Left lung (tissue), 14 donors: ENCODE measurements at places on chromosomes 2 and 18. TPM values are rescaled to one million over a fixed set of nuclear protein-coding genes. Genes with fewer than 3 reads are reported as not detected.

- DNase-seq = no peak
Measured at GRCh38 chr2:14927021-14927564, 294.6 kb downstream of the LRATD1 start.

MATN3 gene
- total RNA-seq = 9.1 TPM

- no peak for DNase-seq
Measured at GRCh38 chr2:195664528-195664927, 7.5 kb downstream of the SLC39A10 start.

EPHA4 gene
- 17.7 TPM for total RNA-seq

DNA sequence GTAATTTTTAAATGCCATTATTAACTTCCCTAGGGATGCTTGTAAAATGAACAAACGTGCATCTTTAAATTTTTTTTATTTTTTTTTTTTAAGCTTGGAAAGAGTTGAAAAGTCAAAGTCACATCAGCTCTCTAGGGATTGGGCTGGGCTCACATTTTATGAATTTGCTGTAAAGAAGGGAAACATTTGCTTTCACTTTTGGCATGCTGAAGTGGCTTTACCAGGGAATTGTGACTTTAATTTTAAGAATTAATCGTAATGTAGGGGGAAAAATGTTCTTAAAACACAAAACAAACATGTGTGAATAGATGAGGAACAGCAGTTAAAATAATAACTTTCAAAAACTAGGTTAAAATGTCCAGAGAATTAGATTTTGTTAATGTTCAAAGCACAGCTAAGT lies 123.0 kb downstream of the AGAP1 start:
- no peak for DNase-seq

CMPK2 gene
- 9.3 TPM for total RNA-seq

GRCh38 chr2:106030287-106031268 lies 163.5 kb downstream of the UXS1 start:
- peak; percentile 82 for DNase-seq

DNA sequence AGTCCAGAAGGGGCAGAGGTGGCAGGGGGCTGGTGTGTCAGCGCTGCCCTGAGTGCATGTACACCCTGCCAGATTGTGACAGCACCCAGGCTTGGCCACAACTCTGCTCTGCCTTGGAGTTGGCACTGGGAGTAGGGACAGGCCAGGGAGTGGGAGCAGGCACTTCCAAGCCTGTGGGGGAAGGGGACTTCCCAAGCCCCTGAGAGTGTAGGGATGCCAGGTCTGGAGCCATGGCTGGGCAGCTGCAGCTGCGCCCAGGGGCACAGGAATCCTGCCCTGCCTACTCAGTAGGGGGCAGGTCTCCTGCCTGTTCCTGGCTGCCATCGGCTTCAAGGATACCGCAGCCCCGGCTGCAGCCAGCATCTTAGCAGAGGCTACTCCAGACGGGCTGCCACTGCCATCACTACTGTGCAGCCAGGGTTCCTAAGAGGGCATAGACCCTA lies 109.4 kb downstream of the CALCRL start:
- DNase-seq = peak; percentile 62

GRCh38 chr2:73718851-73719621 lies 18.1 kb downstream of the TPRKB start:
- no peak for DNase-seq

- DNase-seq = no peak
Measured at GRCh38 chr18:56825878-56826277, 174.7 kb downstream of the WDR7 start.

DNA sequence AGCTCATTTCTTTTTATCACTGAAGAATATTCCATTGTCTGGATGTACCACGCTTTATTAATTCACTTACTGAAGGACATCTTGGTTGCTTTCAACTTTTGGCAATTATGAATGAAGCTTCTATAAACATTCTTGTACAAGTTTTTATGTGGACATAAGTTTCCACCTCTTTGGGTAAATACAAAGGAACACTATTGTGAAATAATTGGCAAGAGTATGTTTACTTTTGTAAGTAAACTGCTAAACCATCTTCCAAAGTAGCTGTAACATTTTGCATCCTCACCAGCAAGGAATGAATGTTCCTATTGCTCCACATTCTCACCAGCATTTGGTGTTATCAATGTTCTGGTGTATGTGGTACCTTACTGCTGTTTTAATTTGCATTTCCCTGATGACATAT lies 15.8 kb upstream of the VWC2L start:
- DNase-seq = no peak

DNA sequence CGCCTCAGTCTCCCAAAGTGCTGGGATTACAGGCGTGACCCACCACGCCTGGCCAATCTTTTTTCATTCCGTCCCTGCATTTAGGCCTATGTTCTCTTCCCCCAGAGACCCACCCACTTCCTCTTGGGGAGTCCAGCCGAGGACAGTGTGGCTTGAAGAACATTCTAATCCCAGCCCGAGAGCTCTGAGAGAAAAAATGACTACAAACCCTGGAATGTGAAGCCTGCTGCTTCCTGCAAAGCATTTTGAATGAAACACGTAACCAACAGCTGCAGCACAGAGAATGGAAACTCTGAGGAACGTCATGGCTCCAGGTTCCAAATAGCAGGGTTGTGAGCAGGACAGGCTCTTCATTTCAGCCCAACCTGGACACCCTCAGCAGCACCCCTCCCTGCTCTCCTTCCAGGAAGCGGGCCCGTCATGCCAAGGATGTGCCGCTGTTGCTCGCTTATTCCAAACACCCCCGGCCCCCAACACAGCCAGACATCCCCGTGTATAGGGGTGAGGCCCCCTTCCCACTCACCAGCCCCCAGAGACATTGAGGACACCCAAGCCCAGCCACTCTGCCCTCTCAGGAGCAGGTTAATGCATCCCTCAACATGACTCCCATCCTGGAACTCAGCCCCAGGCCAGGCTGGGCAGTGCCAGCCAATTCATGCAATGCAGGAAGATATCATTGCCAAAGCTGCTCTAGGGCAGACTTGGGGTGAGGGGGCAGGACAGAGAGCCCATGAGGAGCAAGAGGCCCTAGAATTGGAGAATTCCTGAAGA lies 139.8 kb downstream of the ZFP36L2 start:
- no peak for DNase-seq

GRCh38 chr18:12155996-12156395 lies 62.4 kb downstream of the ANKRD62 start:
- DNase-seq = no peak

DNA sequence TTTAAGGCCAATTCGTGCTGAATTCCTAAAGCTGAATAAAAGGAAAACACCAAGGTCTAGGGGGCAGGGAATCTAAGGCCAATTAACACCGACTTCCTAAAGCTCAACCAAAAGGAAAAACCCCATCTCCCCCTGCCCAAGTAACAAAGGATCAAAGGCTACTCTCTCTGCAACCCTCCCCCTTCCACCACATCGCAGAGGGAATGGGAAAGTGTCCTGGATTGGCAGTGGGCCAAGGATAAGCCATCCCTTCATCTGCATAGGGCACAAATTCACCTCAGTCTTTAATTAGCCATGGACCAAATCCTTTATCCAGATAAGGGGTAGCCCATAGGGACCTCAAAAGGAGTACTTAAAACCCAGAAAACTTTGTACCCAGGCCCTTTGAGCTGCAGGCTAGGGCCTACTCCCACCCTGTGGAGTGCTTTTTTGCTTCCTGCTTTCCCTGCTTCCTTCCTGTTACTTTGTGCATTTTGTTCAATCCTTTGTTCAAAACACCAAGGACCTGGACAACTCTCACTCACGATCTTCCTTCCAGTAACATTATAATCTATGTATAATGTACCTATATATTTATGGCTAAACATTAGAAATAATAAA lies 2119.8 kb upstream of the CELF4 start:
- no peak for DNase-seq
